ENCODE measurements at places on chromosomes 1 and 21.

- DNase-seq: no peak
These were observed 148.1 kb upstream of the CTTNBP2NL start for GRCh38 chr1:112247961-112248360.

- DNase-seq: no peak
These were observed 29.0 kb downstream of the WNT3A start for GRCh38 chr1:228035844-228036243.

GRCh38 chr1:221823149-221823548 lies 81.3 kb upstream of the DUSP10 start:
- no peak for DNase-seq

DNA sequence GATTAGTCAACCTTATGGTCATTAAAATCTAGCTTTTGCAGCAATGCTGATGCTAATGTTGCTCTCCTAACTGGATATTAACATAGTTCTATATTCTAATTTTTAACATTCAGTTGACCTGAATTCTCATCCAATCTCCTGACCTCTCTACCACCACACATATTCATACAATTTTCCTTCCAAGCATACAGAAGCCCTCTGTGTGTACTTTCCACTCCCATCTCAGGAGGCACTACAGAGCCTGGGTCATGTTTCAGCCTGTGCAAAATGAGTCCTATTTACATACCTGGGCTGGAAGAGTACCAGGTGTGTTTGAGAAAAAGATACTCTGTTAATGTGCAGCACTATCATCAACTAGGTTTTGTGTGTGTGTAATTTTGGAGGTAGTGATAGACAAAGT lies 486.3 kb downstream of the NEGR1 start:
- DNase-seq: no peak

- DNase-seq: no peak
These were observed 52.5 kb upstream of the HSPA13 start for GRCh38 chr21:14435423-14435822.

- peak; percentile 39 for DNase-seq
These were observed 10.6 kb downstream of the TXNIP start for GRCh38 chr1:145985502-145986439.

GRCh38 chr21:16663436-16663835 lies 849.4 kb upstream of the CXADR start:
- no peak for DNase-seq

GRCh38 chr1:6960291-6960811 lies 175.1 kb downstream of the CAMTA1 start:
- DNase-seq: peak; percentile 80

Data from T1000 (cell line).